ENCODE measurements at places on chromosomes 16 and 17.

DNA sequence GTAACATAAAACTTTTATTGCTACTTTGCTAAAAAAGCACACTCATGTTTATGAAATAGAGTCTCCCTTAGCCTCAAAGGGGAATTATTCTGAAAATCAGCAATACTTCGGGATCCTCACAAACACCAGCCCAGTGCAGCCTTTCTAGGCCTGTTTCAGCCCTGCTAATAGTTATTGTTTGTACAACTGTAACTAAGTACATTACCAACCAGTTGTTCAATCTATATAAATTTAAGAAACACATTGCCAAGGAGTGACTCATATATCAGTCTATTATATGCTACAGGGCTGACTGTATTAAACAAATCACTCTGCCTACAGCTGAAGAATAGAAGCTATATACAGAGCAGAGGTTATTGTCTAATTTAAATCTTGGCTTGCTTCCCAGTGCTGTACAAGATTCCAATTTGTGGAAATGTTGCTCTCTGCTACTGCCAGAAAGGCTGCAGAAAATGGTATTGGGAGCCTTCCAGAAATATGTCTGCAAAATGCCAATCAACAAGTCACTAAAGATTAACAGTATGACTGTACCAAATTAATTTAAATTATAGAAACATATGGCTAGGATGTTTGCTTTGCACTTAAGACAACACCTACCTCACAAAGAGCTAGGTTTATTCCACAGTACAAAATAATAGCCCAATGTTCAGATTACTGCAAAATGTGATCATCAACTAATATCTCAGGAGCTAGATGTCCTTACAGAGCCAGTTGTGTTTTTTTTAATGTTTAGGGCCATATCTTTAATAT is 49.7 kb downstream of the TOX3 start:
- no peak for DNase-seq

DNA sequence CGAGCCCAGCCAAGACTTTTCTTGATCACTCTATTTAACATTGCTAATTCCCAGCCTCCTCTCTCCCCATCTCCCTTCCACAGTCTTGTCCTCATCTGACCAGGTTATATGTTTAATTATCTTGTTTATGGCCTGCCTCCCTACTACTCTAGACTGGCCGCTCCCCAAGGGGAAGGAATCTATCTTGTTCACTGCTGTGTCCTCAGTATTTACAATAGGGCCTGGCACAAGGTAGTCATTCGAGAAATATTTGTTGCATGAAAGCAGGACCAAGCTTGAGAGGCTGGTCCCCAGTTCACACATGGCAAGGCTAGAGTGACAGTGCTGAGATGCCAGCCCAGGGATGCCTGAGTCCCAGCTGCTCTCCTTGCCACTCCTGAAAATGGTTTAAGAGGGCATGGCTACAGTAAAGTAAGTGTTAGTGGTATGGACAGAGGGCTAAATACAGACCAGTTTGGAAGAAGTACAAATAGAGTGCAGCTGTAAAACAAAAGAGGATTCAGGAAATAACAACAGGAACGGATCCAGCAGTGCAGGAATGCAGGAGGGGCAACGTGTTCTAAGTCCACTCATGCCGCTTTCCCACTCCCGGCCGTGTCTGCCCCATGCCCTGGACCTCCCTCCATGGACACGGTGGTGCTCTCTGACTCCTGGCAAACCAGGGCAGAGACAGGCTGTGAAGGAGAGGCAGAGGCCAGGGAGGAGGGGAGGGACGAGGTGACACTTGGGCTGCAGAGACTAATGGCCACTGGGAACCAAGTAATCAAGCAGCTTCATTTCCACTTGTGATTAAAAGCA is 65.6 kb downstream of the TOM1L2 start:
- no peak for DNase-seq

GRCh38 chr16:11674818-11675560 is 6.7 kb downstream of the SNN start:
- no peak for DNase-seq

- DNase-seq, result no peak
Measured at GRCh38 chr17:76462556-76463290, 4.7 kb upstream of the AANAT start.

- no peak for DNase-seq
Measured at GRCh38 chr16:87828071-87828906, 41.0 kb downstream of the SLC7A5 start.

DNA sequence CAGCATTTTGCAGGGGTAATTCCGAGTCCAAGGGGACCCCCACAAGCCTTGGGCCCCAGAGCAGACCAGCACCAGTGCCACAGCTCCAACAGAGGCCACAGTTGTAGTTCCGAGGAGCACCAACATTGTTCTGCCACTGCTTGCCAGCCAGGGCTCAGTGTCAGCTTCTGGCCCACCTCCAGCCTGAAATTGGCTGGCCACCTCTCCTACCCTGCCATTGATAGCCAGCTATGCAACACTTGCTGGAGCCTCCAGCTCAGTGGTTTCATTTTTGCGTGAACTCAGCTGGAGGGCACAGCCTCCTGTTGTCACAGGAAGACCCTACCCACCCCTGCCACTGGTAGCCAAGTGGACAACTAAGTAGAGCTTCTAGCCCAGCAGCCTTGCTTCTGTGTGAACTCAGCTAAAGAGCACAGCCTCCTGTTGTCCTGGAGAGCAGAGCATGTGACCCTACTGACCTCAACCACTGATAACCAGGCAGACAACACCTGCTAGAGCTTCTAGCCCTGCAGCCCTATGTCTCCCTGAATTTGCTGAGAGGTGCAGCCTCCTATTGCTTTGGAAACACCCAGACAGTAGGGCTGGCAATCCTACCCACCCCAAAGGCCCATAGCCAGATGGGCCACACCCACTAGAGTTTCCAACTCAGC is 24.9 kb downstream of the HYDIN start:
- peak; percentile 8 for DNase-seq

- no peak for DNase-seq
Measured at GRCh38 chr17:65228287-65228686, 91.1 kb downstream of the RGS9 start.

DNA sequence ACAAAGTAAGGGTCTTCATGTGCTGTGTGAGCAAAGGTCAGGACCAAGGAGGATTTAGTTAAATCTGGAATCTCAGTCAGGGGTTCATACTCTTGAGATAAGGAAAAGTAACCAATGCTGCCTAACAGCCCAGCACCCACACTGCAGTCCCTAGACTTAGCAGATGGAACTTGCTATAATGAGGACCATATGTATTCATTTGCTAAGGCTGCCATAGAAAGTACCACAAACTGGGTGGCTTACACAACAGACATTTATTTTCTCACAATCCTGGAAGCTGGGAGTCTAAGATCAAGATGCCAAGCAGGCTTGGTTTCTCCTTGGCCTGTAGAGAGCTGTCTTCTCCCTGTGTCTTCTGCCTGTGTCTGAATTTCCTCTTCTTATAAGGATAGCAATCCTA is 20.8 kb downstream of the ZP2 start:
- DNase-seq, result no peak

GRCh38 chr16:54847609-54848008 is 83.1 kb upstream of the IRX5 start:
- DNase-seq, result no peak

GRCh38 chr16:56414366-56414765 is 11.0 kb downstream of the AMFR start:
- DNase-seq, result no peak

- DNase-seq, result no peak
Measured at GRCh38 chr17:41413982-41414381, 10.4 kb downstream of the KRT37 start.

- no peak for DNase-seq
Measured at GRCh38 chr17:60325730-60326524, 66.0 kb downstream of the USP32 start.

GRCh38 chr17:40361063-40361924 is 3.2 kb downstream of the GJD3 start:
- DNase-seq, result no peak

GRCh38 chr17:7477392-7478275 is 1.8 kb downstream of the ZBTB4 start:
- DNase-seq, result peak; percentile 29

DNA sequence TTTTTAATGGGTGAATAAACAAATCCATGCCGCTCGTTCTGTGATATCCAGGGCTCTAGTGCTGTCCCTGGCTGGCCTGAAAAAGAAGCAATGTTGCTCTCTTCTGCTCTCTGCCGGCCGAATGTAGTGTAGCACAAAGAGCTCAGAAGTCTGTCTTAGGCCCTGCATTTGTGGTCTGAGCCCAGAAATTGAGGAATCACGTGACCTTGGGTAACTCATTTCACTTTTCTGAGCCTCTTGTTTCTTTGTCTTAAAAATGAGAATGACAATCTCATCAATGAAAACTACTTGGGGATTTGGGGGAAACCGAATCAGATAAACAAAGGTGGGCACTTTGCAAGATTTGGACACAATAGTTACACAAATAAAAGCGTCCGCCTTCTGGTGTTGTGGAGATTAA is 381.6 kb upstream of the ASIC2 start:
- peak; percentile 78 for DNase-seq
